ENCODE measurements at places on chromosomes 3 and 15. TPM values are rescaled to one million over a fixed set of nuclear protein-coding genes. Genes with fewer than 3 reads are reported as not detected.
A peak's percentile ranks its signal among the peaks of the same experiment; 100 is the strongest.

DNA sequence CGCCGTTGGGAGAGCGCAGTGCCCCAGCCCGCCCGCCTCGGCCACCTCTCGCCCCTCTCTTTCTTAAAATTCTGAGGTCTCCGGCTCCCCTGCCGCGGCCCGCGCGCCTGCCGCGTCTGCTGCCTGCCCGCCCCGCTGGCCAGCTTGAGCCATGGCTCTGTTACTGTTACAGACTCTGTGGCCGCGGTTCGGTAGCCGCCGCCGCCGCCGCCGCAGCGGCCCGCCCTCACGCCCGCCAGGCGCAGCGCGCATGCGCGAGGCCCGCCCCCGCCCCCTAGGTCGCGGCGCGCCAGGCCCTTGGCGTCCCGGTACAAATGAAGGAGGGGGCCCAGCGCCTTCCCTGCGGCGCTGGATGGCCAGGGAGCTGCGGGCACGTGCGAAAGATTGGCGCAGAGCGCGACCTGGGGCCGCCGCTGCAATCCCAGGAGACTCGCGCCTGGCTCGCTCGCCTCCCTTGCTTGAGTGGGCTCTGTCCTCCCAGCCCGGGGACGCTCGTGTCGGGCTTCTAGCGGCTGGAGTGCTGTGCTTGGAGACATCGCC is at the start of gene ONECUT1:
TSS of gene ONECUT1 (minus strand) at position 168 of the 540 bp plus-strand sequence. CDS start 452 bp downstream, outside the sequence.
- H3K27me3 ChIP-seq: no peaks in the 10 kb centered on the region
- H3K4me3 ChIP-seq: peak within 1 kb of the TSS; percentile 36
- H3K36me3 ChIP-seq: no peaks in the 10 kb centered on the region
- H3K27ac ChIP-seq: no peak within 1 kb of the TSS
- H3K4me1 ChIP-seq: no peaks in the 10 kb centered on the region
- DNase-seq: no peak

- no peaks in the 10 kb centered on the region for H3K27me3 ChIP-seq
- DNase-seq: peak; percentile 12
- no peaks in the 10 kb centered on the region for H3K4me1 ChIP-seq
- no peak overlapping the region for H3K4me3 ChIP-seq
- H3K36me3 ChIP-seq: no peaks in the 10 kb centered on the region
- H3K27ac ChIP-seq: no peak overlapping the region
Observed at GRCh38 chr3:13703071-13703470, 154.1 kb downstream of the FBLN2 start.

DNA sequence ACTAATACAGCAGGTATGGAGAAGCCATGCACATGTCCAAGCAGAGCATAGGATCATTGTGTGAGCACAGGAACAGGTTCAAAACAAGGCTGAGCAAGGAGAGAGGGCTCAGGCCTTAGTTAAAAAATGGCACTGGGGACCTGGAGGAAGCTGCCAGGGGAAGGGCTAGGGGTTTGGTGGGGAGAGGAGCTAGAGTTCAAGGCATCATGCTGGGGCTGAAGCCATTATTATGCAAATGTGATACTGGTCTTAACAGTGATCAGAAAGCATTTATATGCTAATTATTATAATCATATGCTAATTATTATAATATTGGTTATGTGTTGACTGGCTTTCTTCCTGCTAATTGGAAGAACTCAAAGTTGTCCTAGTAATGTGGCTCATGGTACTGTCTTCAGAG is 546.0 kb upstream of the CFAP20DC start:
- no peak overlapping the region for H3K4me3 ChIP-seq
- no peaks in the 10 kb centered on the region for H3K27me3 ChIP-seq
- no peaks in the 10 kb centered on the region for H3K4me1 ChIP-seq
- DNase-seq: no peak
- H3K36me3 ChIP-seq: no peaks in the 10 kb centered on the region
- H3K27ac ChIP-seq: no peak overlapping the region

DNA sequence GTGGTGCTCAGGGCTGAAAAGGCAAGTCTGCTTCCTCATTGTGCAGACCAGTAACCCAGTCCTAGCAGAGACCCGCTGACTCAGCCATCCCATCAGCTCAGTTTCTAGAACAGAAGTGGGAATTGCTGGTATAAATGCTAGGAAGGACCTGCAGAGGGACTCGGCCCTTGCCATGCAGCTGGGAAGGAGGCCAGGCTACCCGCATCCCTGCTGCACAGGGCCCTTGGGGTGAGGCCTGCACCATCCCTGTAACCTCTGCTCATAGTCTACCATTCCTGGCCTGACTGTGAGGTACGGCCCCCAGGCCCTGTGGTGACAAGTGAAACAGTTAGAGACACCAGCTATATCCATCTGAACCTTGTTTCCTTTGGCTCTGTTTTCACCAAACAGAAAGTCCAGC is 23.5 kb downstream of the RAB6B start:
- no peak overlapping the region for H3K4me3 ChIP-seq
- H3K27me3 ChIP-seq: no peaks in the 10 kb centered on the region
- no peak overlapping the region for H3K27ac ChIP-seq
- DNase-seq: peak; percentile 43
- no peaks in the 10 kb centered on the region for H3K36me3 ChIP-seq

GRCh38 chr15:70435872-70436271 is 327.5 kb downstream of the UACA start:
- H3K4me3 ChIP-seq: no peak overlapping the region
- DNase-seq: no peak
- no peaks in the 10 kb centered on the region for H3K27me3 ChIP-seq
- no peaks in the 10 kb centered on the region for H3K36me3 ChIP-seq

- H3K27ac ChIP-seq: no peak overlapping the region
- no peak overlapping the region for H3K4me3 ChIP-seq
- no peaks in the 10 kb centered on the region for H3K36me3 ChIP-seq
- DNase-seq: no peak
- H3K4me1 ChIP-seq: no peaks in the 10 kb centered on the region
Observed at GRCh38 chr15:70031261-70031660, 66.5 kb downstream of the TLE3 start.

DNA sequence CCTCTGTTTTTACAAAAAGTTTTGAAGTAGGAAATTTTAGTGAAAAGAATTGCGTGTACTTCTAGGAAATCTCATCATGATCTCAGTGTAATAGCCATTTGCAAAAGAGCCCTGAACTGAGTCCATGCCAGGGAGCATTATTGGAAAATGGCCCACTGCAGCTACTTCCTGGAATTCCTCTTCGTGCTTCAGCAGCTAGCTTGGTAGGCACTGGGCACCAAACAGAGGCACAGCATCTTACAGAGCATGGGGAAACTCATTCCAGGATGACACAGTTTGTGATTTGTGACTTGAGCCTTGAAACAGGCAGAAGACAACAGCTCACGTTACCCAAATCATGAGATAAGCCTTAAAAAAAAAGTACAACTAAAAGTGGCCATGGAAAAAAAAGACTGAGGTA is 179.1 kb downstream of the WDR72 start:
- no peak overlapping the region for H3K27ac ChIP-seq
- no peaks in the 10 kb centered on the region for H3K36me3 ChIP-seq
- no peak for DNase-seq
- no peaks in the 10 kb centered on the region for H3K4me1 ChIP-seq
- no peak overlapping the region for H3K4me3 ChIP-seq
- no peaks in the 10 kb centered on the region for H3K27me3 ChIP-seq

- no peak overlapping the region for H3K27ac ChIP-seq
- H3K36me3 ChIP-seq: no peaks in the 10 kb centered on the region
- H3K4me1 ChIP-seq: no peaks in the 10 kb centered on the region
- H3K27me3 ChIP-seq: no peaks in the 10 kb centered on the region
Observed at GRCh38 chr3:34582055-34582454, 783.6 kb downstream of the PDCD6IP start.

DNA sequence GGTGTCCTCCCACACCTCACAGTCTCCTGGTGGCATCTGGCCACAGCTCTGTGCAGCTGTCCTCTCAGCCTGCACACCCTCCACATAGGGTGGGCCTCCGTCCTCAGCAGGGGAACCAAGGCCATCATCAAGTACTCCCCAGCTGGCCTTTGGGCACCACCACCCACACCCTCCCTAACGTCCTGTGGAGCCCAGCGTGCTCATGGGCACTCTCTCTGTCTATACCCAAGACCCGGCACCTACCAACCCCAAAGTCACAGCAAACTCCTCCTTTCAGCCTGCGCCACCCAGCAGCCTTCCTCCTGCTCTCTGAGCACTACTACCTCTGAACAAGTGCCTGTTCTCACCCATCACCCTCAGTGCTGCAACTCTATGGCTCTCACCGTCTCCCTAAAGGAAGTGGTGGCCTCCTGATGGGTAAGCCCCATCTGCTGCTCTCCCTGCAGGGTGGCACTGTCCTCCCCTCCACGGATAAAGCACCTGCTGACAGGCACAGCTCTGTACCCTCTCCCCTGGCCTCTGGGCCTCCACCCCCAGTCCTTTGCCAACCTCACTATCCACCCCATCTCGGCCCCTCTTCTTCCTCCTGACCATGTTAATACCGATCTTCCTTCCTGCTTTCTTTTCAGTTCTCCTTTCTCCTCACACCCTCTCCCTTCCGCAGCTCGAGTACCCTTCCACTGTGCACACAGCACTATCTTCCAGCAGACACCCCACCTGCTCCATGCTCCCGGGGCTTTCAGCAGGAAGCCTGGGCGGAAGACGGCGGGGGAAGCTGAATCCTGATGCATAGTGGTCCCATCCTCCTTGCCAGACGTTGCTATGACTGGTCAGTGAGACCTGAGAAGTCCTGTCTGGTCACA is 31.5 kb downstream of the SLC41A3 start:
- no peak overlapping the region for H3K4me3 ChIP-seq
- no peaks in the 10 kb centered on the region for H3K27me3 ChIP-seq
- H3K4me1 ChIP-seq: no peaks in the 10 kb centered on the region
- DNase-seq: no peak

GRCh38 chr3:7226393-7226792 is 365.5 kb downstream of the GRM7 start:
- H3K27me3 ChIP-seq: no peaks in the 10 kb centered on the region
- no peaks in the 10 kb centered on the region for H3K36me3 ChIP-seq
- H3K4me3 ChIP-seq: no peak overlapping the region

DNA sequence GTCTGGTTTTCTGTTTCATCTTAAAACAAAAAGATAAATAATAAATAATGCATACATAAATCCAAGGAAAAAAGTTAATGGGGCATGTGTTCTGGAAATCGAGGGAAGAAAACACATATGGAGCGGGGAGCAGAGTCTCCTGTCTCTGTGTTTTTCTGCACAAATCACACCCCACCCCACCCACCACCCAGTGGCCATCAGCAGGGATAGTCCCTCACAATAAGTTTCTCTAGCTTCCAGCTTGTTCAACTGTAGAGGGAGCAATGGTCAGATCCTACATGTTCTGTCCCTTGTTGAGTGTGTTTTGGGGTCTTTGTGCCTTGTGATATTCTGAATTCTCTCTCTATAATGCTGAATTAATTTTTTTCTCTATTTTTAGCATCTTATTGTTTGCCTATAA is 26.8 kb upstream of the CHRNA7 start:
- no peak overlapping the region for H3K4me3 ChIP-seq
- no peak for DNase-seq
- no peaks in the 10 kb centered on the region for H3K36me3 ChIP-seq
- no peaks in the 10 kb centered on the region for H3K4me1 ChIP-seq

- no peak overlapping the region for H3K4me3 ChIP-seq
- H3K27me3 ChIP-seq: no peaks in the 10 kb centered on the region
- no peak overlapping the region for H3K27ac ChIP-seq
- H3K4me1 ChIP-seq: no peaks in the 10 kb centered on the region
Observed at GRCh38 chr3:149437710-149438109, 36.8 kb upstream of the TM4SF4 start.

The MRPS25 gene
- 37.6 TPM for total RNA-seq

The MLF1 gene
- total RNA-seq: 8.8 TPM

The PLSCR2 gene
- 1.0 TPM for total RNA-seq

The CSPG5 gene
- 0.81 TPM for total RNA-seq

The ATP13A3 gene
- total RNA-seq: 189 TPM

The PTX3 gene
- 3.9 TPM for total RNA-seq

The NLGN1 gene
- 15.5 TPM for total RNA-seq

The SOX2 gene
- 0.29 TPM for total RNA-seq

Data from aorta (tissue), 5 donors.